ENCODE measurements at places on chromosomes 3 and 15. TPM values are rescaled to one million over a fixed set of nuclear protein-coding genes. Genes with fewer than 3 reads are reported as not detected.

DNA sequence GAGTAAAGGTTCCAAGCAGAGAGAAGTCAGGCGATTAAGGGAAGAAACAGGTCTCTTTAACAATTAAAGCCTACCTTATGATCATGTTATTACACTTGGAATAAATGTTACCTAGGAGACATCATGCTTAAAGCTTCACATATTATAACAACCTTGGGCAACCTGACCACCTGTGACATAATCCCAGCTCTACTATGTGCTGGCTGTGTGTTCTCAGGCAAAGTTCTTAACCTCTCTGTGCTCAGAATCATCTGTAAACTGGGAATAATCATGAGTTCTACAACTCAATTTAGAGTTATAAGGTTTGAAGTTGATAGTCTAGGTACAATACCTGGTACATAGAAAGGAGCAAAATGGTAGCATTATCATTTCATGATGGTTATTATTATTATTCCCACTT, 159.3 kb downstream of the MAGI1 start:
- no peak for DNase-seq

- DNase-seq = peak; percentile 67
Measured at GRCh38 chr15:91548549-91548948, 305.0 kb upstream of the SLCO3A1 start.

GRCh38 chr3:40875581-40875980, 323.7 kb upstream of the CTNNB1 start:
- no peak for DNase-seq

GRCh38 chr3:54214845-54215244, 92.5 kb downstream of the CACNA2D3 start:
- no peak for DNase-seq

The WNT7A gene
- total RNA-seq = not detected

The RAD54L2 gene
- total RNA-seq = 11.0 TPM

The EPHB1 gene
- 1.5 TPM for total RNA-seq

The EOMES gene
- 0.29 TPM for total RNA-seq

The IMPG2 gene
- 0.49 TPM for total RNA-seq

The ULK4 gene
- 20.7 TPM for total RNA-seq

Data from right cardiac atrium (tissue), 5 donors.